GM23248 (cell line): ENCODE measurements at places on chromosomes 5 and 9.
A peak's percentile ranks its signal among the peaks of the same experiment; 100 is the strongest.

- DNase-seq = no peak
These were observed 116.0 kb upstream of the MAN2A1 start for GRCh38 chr5:109573766-109574165.

DNA sequence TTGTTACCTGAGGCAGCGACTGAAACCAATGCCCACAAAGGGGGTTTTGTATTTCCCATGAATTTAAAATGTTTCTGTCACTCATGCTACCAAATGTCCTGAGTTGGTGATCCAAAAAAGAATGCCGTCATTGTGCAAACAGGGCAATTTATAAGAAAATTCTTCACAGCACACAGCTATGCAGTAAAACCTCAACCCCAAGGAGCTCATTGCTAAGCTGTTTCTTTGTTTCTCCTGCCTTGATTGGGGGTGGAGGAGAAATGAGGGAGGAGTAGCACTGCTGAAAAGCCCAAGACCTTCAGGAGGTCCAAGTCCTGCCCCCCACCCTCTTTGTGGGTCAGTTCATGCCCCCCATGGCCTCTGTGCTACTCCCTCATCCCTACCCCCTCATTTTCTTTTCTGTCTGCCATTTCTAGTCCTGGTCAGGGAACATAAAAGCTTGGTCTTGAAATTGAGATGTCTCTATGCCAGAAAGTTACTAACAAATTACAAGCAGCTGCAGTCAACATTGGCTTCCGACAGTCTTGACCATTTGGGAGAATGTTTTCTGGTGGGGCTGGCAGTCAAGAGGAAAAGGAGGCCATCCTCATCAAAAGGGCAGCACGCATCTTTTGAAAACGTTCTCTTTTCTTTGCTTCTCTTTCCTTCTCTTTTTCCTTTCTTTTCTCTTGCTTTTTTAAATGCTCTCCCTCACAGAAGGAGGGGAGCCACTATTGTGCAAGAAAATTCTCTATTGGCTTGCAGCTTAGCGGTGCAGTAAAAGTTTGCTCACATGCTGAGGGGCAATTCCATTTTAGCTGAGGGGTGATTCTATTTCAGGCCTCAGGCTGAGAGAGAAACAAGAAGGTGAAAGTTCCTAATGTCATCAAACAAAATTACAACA is 133.3 kb downstream of the GCNT1 start:
- peak; percentile 53 for DNase-seq

- peak; percentile 42 for DNase-seq
These were observed 24.8 kb upstream of the IL6ST start for GRCh38 chr5:56019306-56020272.

- DNase-seq = no peak
These were observed 37.2 kb upstream of the F2RL2 start for GRCh38 chr5:76660360-76660759.

DNA sequence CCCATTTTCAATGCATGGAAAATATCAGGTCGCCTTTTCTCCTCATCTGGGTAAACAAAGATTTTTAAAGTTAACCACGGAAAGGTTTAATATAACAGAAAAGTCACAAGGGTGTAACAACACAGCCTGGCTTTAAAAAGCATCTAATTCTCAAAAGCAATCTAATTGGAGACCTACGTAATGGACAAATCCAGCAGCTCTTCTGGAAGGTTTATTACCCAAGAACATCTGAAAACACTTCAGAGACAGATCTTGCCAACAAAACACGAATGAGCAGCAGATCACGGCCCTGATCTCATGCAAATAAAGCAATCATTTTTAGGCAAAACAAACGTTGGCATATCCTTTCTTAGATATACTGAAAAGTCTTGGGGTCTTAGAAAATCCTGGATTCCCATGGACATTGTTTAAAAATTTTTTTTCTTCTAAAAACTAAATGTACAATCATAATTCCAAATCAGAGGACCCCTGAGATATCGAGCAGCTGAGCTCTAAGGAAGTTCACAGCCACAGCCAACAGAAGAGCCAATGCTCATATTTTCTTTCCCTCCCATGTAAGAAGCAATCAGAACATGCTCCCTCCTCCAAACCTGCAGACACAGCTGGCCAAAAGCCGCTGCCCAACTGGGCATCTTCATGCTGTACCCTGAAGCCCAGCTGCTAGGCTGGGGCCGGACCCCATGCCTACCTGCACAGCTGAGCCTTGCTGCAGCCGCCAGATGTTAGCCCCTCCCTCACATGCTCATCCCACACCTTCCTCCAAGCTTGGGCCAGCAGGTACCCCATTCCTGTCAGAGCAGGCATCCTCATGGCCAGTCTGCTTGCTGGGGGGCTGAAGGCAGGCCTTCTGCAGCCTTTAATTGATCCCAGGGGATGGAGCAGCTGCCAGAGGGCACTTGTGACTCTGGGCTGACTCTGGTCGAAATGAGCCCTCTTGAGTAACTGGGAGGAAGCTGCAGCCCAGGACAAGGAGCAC is 11.2 kb downstream of the ANKS6 start:
- no peak for DNase-seq

GRCh38 chr9:132507670-132508469 is 74.5 kb upstream of the BARHL1 start:
- peak; percentile 75 for DNase-seq

DNA sequence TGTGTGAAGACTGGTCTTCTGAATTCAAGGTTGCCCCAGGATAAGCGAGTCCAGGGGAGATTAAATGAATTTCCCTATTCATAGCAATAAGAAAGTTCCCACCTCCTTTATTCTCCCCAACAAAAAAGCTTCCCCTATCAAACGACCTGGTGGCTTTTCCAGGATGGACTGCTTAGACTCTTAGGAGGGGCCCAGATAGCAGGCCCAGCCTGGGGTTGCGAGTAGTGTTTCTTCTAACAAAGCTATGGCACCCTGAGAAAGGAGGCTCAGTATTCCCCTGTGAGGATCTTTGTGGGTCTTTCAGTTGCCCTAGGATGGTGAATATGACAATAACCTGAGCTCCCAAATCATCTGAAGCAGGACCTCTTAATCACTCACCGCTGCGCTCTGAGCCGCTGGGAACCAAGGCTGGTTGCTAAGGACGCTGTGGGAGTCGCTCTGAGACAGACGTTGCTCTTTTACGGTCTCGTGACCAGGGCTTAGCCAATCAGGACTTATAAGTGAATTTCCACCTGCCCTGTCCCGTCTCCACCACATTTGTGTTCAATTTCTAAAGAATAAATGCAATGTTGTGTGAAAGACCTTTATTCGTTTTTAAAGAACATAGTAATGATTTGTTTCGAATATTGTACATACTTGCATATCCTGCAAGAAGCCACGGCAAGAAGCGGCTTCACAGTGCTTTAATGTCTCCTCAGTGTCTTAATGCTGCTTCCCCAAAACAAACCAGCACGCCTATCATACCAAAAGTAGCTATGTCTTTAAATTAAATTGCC is at the start of gene TMEM232:
Gene TMEM232 (minus strand): TSS at position 423 of the 776 bp plus-strand sequence. CDS start 59,319 bp downstream, outside the sequence.
- no peak for DNase-seq

GRCh38 chr5:119833176-119833575 is 203.8 kb downstream of the FAM170A start:
- no peak for DNase-seq

- DNase-seq = no peak
These were observed 10.6 kb upstream of the HMHB1 start for GRCh38 chr5:143801252-143801939.

DNA sequence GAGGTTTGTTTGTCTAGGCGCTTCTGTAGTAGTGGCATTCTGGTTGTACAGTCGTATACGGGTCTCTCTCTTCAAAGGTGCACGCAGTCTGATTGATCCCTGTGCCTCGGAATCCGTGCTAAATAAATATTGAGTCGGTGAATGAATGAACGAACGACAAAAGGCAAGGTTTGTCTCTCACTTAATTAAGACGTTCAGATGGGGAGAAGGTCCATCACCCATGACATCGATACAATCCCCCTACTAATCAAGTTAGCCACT is 500 bp upstream of the CREBRF start:
- DNase-seq = peak; percentile 31

- DNase-seq = no peak
These were observed 21.2 kb upstream of the IL31RA start for GRCh38 chr5:55829956-55830355.

- no peak for DNase-seq
These were observed 10.3 kb upstream of the GPBP1 start for GRCh38 chr5:57163553-57164006.

- DNase-seq = no peak
These were observed 68.0 kb downstream of the C6 start for GRCh38 chr5:41145306-41145705.

DNA sequence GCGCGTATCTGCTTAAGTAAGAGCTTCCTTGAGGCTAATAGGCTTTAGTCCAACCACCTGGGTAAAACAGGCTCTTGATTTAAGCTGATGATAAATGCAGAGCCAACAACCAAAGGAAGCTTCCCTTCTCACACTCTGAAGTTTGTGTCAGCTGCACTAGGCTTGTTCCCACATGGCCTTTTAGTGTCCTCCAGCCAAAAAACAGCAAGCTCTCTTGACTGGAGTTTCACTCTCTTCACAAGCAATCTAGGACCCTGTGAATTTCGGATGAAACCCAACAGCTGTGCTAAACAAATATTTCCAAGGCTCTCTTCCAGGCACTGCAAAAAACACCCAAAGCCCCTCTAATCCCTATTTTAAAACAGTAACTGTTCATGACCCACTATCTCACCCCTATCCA is 63.9 kb downstream of the SAXO1 start:
- DNase-seq = no peak

- DNase-seq = peak; percentile 60
These were observed 85.9 kb downstream of the RAI14 start for GRCh38 chr5:34742061-34742460.

DNA sequence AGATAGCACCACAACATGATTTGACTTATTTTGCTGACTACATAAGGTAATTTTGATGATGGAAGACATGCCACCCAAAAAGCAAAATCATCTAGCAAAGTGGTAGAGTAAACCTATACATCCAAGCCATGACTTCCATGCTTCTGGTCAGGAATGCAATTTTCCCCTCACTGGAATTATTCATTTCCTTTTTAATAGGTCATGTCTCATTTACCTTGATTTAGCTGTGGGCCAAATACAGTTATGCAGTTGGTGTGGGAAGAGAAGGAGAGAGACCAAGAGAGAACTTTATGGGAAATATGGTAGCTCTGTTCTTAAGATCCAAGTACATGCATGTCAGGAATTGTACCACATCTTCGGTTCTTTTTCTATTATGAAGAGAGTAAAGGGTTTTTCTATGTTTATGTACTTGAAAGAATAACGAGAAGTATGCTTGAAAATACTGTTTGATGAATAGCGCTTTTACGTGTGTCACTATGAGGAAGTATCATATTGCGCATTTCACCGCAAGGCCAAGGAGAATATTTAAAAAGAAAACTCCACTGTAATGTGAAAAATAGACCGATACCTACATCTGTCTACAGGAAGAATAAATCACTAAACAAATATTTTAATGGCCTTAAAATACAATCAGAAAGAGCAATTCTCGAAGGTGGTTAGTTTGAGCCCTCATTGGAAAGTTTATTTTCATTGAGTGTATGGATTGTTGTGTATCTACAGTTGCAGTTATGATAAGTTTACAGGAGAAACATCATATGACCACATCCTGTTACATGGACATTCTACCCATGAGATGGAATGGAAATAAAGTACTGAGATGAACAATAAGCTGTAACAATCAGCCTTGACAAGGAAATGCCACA is 134.0 kb downstream of the FOXD1 start:
- DNase-seq = no peak

DNA sequence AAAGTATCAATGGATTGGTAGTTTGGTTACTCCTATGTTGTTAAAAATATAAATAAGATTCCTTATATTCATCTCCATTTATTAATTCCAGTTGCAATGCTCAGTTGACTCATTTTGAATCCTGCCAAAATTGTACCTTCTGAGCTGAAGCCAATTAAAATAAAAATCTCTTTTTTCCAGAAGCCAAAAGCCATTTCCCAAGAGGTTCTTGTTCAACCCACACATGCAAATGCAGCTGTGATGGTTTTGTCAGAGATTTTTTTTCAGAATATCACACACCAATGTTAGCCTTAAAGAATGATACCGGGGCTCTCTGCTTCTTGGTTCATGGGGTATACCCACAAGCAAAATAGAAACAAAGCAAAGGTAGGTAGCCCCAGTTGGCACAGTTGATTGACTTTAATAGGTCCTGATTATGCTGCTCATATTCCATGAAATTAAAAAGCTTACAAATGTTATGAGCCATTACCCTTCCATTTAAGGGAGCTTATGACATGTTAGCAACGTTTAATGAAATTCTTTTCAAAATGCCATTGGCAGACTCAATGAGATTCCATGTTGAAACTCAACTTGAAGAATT is 208.0 kb downstream of the SGCD start:
- peak; percentile 78 for DNase-seq

- DNase-seq = no peak
These were observed 9.1 kb upstream of the ZBTB34 start for GRCh38 chr9:126851286-126851880.

DNA sequence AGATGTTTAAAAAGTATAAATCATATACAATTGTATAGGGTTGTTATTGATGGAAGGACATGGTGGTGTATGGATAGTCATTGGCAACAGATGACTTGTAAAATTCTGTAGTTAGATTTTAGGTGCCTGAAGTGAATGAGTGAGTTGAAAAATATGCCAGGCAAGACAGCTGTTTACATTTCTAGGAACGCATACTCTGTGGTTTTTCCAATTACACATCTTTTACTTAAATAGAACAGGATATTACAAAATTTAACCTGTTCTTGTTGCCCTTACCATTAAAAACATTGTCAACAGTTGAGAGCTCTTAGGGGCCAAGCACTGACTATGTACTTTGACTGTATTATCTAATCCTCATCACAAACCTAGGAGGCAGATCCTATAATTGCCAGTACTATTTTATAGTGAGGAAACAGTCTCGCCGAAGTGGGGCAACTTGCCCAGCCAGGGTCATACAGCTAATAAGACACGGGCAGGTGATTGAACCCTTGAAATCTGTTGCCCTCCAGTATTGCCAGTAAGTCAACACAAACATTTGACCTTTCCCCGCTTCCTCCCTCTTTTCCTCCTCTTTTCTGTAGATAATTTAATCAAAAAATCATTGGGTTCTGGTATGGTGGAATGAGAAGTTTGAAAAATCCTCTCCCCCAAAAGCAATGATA is 88.6 kb downstream of the MACROH2A1 start:
- peak; percentile 64 for DNase-seq
